ENCODE measurements at places on chromosomes 6 and 20.

DNA sequence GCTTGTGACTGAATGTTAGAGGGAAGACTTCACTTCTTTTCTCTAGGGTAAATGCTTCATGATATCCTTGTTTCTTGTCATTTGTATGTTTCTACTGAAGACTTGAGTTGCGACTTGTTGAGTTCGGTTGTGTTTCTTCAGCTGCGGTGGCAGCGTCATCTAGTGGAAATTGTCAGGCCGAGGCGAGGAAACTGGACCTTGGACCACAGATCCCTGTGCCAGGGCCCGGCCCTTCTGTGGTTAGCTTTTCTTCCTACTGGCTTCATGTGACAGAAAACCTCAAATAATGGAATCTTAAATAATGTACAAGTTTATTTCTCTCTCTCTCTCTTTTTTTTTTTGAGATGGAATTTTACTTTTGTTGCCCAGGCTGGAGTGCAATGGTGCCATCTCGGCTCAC is 12.4 kb downstream of the MTHFD1L start:
- no peak for DNase-seq

DNA sequence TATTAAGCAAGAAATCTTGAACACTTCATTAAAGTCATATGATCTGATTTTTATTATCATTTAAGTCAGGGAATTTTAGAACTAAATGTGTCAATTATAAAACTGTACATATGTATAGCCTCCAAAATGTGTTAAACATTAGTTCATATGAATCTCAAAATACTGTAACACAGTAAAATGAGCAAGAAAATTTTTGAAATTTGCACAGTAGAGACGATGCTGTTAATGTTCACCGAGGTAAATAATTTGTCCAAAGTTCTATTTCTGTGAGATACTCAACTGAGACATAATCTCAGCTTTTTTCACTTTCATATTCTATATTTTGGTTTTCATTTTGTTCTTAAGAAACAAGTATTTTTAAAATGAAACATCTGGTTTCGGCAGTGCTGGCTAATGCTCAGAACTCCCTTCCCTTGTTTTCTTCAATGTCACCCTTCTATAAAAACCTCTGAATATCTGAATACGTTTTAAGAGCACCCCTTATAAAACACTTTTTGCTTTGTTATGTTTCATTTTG is 353.1 kb downstream of the LAMA2 start:
- peak; percentile 47 for DNase-seq

GRCh38 chr6:81655696-81656095 is 96.8 kb downstream of the TENT5A start:
- no peak for DNase-seq

GRCh38 chr6:168231393-168231957 is 88.1 kb downstream of the DACT2 start:
- no peak for DNase-seq

- DNase-seq: peak; percentile 78
Measured at GRCh38 chr6:43096451-43097097, 20.5 kb downstream of the PTK7 start.

GRCh38 chr6:113969888-113970804 is 802 bp downstream of the HDAC2 start:
- DNase-seq: peak; percentile 62

- no peak for DNase-seq
Measured at GRCh38 chr6:15242937-15243614, 2.8 kb upstream of the JARID2 start.

GRCh38 chr6:38483526-38483925 is 156.2 kb downstream of the BTBD9 start:
- no peak for DNase-seq

DNA sequence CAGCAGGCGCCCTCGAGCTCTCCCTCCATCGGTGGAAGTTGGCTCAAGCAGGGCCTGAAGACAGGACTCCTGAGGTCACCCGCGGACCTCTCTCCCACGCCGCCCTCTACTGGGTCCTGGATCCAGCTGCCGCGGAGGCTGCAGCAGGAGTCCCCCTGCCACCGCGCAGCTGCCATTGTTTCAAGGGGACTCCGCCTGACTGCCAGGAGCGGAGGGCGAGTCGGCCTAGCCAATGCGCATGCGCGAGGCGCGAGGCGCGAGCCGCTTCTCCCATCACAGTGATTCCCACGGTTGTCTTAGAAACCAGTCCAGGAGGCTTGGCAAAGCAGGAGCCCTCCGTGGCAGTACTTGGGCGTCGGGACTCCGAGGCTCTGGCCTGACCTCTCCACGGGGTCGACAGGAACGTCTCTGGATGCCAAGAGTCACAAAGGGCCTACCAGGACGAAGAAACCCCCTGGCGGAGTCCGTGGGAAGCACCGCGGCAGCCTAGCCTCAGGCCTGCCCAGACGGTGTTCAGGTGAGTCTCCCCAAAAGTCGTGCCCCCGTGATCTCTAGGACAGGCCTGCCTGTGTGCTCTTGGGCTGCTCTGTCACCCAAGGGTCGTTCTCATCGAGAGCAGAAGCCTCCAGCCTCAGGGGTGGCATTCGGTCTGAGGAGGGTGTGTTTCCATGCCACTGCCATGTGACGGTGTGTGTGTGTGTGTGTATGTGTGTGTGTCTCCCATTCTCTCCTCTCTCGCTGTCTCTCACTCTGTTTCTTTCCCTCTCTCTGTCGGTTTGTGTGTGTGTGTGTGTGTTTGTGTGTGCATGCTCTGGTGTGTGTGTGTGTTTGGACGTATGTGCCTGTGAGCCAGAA is 290.6 kb upstream of the ZNF337 start:
- peak; percentile 40 for DNase-seq

DNA sequence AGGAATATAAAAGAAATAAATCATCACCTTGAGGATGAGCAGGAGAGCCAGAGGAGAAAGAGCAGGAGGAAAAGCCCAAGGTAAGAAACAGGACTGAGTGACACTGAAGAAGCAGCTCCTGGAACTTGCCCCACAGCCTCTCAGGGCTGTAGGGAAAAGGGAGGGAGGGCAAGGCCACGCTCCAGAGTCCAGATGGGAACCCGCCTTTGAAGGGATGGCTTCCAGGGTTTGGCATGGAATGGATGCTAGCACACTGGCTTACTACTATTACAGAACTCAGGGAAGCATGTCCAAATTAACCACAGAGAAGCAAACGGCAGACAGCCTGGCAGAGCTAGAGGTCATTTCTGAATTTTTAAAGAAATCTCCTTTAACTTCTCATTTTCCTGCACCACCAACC is 26.8 kb downstream of the RALGAPA2 start:
- DNase-seq: no peak

GRCh38 chr20:4227085-4227821 is 211.9 kb upstream of the RNF24 start:
- DNase-seq: no peak

DNA sequence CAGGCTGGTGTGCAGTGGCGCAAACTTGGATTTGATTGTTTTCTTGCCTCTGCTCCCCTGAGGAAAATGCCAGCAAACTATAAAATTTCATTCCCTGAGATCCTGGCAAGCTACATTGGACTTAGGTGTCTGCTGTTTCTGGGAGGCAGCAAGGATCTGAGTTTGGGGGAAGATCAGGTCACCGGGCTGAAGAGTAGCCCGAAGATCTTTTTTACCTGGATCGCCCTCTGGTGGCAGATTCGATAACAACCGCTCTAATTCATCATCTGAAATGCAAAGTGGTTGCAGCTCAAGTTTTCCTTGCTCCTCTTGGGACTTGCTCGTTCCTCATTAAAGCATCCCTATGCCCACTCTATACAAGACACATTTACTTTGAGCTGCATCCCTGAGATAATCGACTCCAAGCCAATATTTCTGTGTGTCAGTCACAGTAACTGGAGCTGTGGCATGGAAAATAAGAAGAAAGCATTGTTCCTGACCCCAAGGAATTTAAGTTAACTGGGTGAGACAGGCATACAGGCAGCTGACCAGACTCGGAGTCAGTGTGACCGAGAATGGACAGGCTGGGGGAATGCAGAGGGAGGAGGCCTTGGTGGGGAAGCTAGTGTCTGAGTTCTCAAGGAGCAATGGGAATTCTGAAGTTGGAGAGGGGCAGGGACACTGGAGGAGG is 131.8 kb upstream of the PROKR2 start:
- DNase-seq: peak; percentile 19

DNA sequence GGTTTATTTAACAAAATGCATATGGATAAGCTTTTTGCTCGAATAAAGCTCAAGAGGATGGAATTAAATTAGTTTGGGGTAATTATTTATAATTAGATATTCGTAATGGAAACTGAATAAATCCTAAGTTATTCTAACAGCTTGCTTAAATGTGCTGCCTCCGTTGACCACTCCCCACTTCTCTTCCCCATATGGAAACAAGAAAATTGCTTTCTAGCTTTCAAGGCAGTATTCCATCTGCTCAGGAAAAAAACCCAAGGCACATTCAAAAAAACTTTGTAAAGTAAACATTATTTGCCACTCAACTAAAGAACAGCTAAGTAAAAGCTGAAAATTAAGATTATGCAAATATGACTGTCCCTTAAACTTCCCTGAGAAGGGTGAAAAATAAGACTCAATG is 369.2 kb downstream of the HAO1 start:
- no peak for DNase-seq

DNA sequence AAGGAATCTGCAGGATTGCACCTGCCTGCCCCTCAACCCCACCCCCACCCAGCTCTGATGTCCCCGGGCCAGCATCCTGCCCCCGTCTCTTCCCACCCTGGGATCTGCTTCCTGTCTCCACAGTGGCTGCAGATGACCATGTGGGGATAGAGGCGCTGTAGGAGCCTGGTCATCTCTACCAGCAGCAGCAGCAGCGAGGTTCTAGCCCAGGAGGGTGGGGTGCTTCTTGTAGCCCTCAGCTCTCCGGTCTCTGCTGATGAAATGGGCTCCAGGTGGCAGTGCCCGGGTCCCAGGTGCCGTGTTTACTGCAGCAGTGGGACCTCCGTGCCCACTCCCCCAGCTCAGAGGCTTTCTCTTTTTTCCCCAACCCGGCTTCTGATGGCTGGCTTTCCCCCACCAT is 25.2 kb downstream of the CAPN11 start:
- DNase-seq: no peak

DNA sequence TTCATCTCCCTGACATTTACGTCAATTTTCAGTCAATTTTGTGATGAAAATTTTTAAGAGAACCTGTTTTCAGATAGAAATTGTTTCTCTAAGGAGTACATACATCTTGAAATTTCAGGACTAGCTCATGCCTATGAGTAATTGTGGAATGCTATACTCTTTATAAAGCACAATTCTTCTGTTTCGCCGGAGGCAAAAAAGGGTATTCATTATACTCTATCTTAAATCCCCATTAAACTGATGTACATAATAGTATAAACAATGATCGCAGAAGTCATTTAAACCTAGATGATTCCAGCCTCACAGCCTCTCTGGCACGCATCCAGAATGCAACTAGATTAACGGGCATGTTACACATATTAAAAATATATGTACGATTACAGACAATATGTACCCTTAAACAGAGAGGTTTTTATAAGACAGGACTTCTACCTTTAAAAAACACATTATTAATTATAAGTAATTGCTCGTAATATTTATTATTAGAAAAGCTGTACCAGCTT is 62.6 kb downstream of the NRSN1 start:
- no peak for DNase-seq

DNA sequence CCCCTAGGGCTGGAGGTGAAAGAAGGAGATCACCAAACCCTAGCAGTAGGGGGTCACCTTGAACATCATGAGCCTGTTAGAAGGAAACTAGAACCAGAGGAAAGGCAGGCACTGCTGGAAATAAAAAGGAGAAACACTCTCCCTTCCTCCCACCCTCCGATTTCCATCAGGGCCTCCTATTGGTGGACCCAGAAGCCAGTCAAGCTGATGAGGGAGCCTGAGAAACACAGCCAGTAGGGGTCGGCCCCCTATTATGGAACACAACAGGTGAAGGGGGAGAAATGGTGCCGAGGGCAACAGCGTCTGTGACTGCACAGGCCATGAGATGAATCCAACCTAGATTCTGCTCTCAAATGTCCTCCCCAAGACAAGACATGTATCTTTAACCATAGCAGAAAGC is 156.1 kb upstream of the LRFN2 start:
- no peak for DNase-seq

GRCh38 chr20:33299111-33299603 is 16.1 kb downstream of the BPIFB1 start:
- DNase-seq: peak; percentile 26

DNA sequence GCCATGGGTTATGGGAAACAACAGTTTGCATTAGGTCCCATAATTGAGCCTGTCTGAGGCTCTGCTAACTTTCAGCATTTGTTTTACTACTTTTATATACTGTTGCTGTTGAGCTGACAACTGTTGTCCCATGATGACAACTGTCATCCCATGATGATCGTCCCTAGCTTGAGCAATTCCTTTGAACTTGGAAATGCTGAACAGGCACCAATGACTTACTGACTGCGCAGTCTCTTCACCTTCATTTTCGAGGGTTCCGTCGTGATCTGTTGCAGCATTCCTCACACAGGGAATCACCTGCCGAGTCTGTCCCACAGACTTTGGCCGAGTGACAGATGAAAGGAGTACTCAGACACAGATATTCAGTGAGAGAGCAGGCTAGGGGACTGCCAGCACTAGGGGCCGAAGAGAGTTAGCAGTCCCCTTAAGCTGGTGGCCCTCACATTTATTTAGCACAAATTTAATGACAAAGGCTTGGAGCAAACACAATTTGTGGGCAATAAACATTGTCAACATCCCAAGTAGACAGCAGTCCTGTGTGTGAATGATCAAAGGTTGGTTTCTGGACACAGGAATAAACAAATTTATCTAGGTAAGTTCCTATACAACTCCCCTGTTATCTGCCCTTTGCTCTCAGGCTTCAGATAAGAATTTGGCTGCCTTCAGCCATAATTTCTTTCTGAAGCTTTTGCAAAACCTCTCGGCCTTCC is 10.0 kb upstream of the TBC1D20 start:
- DNase-seq: no peak

DNA sequence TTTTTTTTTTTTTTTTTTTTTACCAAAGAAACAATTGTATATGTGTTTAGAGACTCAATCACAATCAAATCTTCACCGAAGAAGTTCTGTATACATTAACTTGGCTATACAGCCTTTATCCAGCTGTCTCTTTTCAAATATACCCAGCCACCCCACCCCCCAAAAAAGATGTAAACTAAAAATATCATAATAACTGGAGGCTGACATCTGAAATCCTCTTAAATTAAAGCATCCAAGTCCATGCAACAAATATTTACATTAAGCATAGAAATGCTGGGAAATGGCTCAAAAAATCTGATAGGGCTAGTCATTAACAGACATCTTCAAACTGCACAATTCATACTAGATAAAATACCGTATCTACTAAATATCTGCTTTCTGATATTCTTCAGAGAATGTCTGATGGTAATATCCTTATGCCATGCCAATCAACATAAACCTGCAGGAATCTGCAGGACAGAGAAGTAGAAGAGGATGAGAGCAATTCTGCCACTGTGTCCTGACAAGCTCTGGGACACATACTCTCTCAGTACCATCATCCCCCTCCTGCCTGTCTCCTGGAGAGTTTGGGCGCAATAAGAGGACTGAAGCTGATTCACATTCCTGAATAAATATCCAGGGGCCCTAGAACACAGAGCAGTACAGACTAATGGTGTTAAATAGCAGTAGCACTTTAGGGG is 152.4 kb downstream of the KIF6 start:
- DNase-seq: peak; percentile 83

GRCh38 chr20:24782801-24783630 is 166.1 kb upstream of the CST7 start:
- DNase-seq: no peak

All from right lung (tissue), 10 donors.